SJSA1 (cell line): ENCODE measurements at places on chromosomes 5 and 9.

DNA sequence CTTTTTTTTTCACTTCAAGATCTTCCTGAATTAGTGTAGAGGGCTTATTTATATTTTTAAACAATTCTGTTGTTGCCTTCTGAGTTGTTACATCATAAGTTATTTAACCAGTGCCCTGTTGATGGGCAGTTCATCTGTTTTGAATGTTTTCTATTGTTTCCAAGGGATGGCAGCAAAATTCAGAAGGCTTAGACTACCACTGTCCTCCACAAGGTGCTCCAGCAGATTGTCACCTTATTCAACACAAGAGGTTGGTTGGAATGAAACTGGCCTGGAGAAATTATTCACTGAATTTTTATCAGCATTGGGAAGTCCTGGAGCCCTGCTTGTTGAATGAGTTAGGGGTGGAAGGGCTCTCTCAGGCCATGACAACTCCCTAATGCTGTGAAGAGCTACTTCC is 1.3 kb upstream of the KLHL9 start:
- no peak overlapping the region for H3K27ac ChIP-seq
- no peak overlapping the region for H3K4me3 ChIP-seq
- DNase-seq: no peak
- H3K36me3 ChIP-seq: peaks cover 20% of the 10 kb centered on the region
- H3K4me1 ChIP-seq: peaks cover 5% of the 10 kb centered on the region
- no peaks in the 10 kb centered on the region for H3K27me3 ChIP-seq

DNA sequence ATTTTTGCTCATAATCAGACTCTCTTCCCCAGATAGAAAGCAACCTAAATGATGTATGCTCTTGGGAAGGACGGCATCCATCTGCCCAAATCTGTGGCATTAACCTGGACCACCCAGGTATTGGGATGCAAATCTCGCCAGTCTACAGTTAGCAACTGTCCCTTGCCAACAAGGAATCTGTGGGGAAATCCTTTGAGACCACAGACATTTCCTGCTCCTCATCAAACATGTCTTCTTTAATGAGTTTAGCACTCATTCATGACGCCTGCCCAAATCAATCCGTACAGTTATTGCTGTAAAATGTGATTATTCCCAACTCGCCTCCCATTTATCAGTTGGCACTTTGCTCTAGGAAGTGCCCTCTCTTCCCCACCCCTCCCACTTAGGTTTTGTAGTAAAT is 7.8 kb downstream of the ROR2 start:
- H3K27ac ChIP-seq: no peak overlapping the region
- peaks cover 9% of the 10 kb centered on the region for H3K27me3 ChIP-seq
- peaks cover 11% of the 10 kb centered on the region for H3K4me1 ChIP-seq
- H3K4me3 ChIP-seq: no peak overlapping the region
- no peaks in the 10 kb centered on the region for H3K36me3 ChIP-seq
- DNase-seq: no peak

DNA sequence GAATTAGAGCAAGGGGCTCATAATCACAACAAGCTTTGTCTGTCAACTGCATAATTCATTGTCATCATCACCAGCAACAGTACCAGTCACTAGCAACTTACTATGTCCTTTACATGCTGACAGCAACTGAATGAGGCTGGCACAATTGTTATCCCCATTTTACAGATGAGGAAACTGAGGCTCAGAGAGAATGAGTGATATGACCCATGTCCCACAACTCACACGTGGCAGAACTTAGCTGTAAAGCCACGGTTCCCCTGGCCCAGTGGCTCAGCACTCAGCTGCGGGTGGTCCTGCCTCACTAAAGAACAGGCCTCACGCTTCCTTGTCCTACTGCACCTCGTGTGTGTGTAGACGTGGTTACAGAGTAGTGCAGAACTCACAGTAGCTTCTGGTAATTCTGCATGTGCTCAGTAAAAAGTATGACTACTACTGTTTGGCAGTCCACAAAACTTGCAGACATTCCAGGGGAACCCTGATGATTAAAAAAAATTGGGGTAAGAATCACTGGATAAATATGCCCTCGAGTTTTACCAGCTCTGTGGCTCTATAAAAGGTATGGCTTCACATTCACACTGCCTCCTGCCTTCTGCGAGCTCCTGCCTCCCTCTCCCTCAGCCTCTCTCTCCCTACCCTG is 30.2 kb downstream of the AFAP1L1 start:
- DNase-seq: no peak
- H3K4me3 ChIP-seq: no peak overlapping the region
- peaks cover 40% of the 10 kb centered on the region for H3K36me3 ChIP-seq
- H3K4me1 ChIP-seq: no peaks in the 10 kb centered on the region

DNA sequence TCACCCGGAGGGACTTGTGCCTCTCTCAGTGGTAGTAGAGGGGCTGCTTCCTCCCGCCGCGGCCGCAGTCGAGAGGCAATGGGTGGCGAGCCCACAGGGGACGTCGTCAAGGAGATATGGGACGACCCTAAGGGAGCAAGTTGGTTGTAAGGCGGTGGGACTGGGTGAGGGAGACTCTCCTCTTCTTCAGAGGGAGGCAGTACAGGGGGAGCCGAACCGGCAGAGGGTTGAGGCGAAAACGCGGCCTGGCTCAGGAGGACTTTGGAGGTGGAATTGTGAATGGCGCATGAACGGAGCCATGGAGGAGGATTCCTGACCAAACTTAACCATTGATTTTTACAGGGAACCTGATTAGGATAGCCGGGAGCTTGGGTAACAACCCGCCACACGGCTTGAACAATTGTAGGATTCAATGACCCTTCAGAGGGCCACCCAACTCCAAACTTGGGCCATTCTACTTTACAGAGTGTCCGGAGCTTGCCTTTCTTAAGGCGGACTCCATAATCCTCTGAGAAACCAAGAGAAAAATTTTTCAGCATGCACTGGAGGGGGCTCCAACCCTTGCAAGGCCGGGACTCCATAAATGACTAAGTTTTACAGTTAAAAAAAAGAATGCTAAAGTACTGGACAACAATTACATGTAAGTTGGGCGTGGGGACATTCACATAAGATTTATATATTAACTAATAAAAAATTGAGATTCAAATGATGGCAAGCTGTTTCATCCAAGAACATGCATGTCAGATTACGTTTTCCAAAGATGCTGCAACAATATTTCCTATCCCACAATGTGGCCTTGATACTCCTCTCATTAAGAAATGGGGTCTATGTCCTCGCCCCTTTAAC is 19.4 kb upstream of the RHOBTB3 start:
- no peaks in the 10 kb centered on the region for H3K36me3 ChIP-seq
- peaks cover 83% of the 10 kb centered on the region for H3K4me1 ChIP-seq
- no peak for DNase-seq
- no peaks in the 10 kb centered on the region for H3K27me3 ChIP-seq

- H3K36me3 ChIP-seq: peaks cover 51% of the 10 kb centered on the region
- H3K27me3 ChIP-seq: no peaks in the 10 kb centered on the region
- H3K27ac ChIP-seq: peak overlapping the region; percentile 95
- DNase-seq: peak; percentile 92
Measured at GRCh38 chr9:124285903-124286291, 28.1 kb downstream of the NEK6 start.

GRCh38 chr5:115543365-115544042 is 1.1 kb downstream of the FEM1C start:
- H3K27me3 ChIP-seq: no peaks in the 10 kb centered on the region
- peak overlapping the region; percentile 89 for H3K27ac ChIP-seq
- peaks cover 13% of the 10 kb centered on the region for H3K4me1 ChIP-seq
- DNase-seq: no peak
- H3K36me3 ChIP-seq: peaks cover 51% of the 10 kb centered on the region
- peak overlapping the region; percentile 89 for H3K4me3 ChIP-seq

GRCh38 chr9:86944796-86945727 is 2.2 kb downstream of the GAS1 start:
- peaks cover 32% of the 10 kb centered on the region for H3K4me1 ChIP-seq
- peak overlapping the region; percentile 67 for H3K4me3 ChIP-seq
- no peaks in the 10 kb centered on the region for H3K36me3 ChIP-seq
- DNase-seq: no peak
- no peak overlapping the region for H3K27ac ChIP-seq
